ENCODE measurements at places on chromosomes 16 and 17.

- no peak for DNase-seq
Observed at GRCh38 chr17:77297693-77298666, 157.2 kb downstream of the SEC14L1 start.

GRCh38 chr17:55806745-55807495 lies 56.1 kb downstream of the PCTP start:
- no peak for DNase-seq

DNA sequence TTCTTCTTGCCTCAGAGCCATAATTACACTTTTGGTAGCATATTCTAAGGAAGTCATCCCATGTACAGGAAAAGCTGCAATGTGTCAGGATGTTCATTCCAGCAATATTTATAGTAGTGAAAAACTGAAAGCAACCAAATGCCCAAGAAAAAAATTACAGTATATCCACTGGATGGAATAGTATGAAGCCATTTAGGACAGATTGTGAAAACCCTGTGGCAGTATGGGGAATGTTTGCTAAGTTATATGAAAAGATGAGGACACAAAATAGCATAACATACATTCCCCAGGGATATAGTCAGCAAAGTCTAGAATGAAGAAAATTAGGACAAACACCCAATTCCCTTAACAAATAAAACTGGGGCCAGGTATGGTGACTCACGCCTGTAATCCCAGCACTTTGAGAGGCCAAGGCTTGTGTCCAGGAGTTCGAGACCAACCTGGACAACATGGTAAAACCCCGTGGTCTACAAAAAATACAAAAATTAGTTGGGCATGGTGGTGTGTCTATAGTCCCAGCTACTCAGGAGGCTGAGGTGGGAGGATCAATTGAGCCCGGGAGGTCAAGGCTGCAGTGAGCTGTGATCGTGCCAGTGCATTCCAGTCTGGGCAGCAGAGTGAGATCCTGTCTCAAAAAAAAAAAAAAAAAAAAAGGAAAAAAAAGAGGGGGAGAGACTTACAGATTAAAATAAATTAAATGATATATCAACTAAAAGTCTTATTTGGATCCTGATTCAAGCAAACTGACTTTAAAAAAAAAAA lies 2.3 kb downstream of the LRRC3C start:
- DNase-seq, result peak; percentile 35

DNA sequence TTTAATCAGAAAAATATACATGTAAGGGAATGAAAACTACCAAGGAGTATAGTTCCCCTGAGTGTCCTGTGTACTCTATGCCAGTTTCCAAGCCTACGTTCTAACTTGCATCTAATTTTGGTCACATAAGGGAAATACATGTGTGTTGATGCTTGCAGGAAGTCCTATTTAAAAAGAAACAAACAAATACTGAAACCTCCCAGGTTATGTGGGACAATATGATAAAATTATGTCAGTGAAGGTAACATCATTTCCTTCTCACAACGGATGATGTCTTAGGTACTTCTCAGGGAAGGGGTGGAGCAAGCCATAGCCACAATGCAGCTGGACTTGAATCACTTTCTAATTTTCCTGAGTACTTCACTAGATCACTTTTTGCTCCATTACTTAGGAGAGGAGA lies 115.9 kb downstream of the ZFHX3 start:
- DNase-seq, result no peak

DNA sequence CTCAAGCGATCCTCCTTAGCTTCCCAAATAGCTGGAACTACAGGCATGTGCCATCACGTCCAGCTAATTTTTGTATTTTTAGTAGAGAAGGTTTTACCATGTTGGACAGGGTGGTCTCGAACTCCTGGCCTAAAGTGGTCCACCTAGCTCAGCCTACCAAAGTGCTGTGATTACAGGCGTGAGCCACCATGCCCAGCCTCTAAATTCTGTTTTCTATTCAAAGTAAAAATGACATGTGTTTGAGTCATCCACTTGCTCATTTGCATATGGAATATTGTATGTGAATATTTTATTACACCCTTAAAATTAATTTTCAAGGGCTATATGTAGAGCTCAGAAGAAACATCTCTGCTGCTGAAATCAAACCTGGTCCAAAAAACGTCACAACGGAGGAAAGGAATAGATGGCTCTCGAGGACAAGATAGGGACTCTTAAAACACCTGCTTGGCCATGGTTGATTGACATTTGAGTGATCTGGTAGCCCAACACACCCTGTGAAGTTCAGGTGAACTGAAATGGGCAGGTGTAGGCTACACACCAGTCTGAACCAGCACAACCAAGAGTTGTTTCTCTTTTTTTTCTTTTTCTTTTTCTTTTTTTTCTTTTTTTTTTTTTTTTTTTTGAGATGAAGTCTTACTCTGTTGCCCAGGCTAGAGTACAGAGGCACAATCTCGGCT lies 51.1 kb downstream of the SF3B3 start:
- DNase-seq, result no peak

GRCh38 chr17:75109046-75109406 lies 743 bp upstream of the ARMC7 start:
- DNase-seq, result no peak

All from urothelium cell line (cell line).